Panc1 (cell line): ENCODE measurements at places on chromosomes 12 and 14. TPM values are rescaled to one million over a fixed set of nuclear protein-coding genes. Genes with fewer than 3 reads are reported as not detected.

Gene RASAL1
- 0.28 TPM for total RNA-seq

Gene NCOR2
- total RNA-seq = 461 TPM

Gene DIO3
- total RNA-seq = 4.4 TPM

Gene ST8SIA1
- total RNA-seq = 0.13 TPM

Gene CSAD
- total RNA-seq = 15.4 TPM

Gene HOXC9
- total RNA-seq = 37.2 TPM
